ENCODE measurements at places on chromosomes 2 and 18. TPM values are rescaled to one million over a fixed set of nuclear protein-coding genes. Genes with fewer than 3 reads are reported as not detected.
A peak's percentile ranks its signal among the peaks of the same experiment; 100 is the strongest.

DNA sequence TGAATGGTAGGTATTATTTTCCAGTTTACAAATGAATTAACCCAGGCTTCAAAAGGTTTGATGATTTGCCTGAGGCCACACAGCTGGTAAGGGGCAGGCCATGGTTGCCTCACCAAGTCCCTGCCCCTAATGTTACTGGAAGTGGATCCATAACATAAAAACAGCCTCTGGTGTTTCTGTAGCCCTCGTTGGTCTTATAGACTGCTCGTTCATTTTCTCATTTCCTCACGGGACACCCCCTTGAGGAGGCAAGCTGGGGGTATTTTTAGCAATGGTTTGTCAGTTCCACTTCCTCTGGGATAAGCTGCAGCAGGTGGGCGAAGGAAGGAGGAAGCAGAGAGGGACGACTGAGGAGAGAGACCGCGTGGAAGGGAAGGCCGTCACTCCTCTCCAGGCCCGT lies 32.9 kb upstream of the NDUFV2 start:
- no peak for DNase-seq

DNA sequence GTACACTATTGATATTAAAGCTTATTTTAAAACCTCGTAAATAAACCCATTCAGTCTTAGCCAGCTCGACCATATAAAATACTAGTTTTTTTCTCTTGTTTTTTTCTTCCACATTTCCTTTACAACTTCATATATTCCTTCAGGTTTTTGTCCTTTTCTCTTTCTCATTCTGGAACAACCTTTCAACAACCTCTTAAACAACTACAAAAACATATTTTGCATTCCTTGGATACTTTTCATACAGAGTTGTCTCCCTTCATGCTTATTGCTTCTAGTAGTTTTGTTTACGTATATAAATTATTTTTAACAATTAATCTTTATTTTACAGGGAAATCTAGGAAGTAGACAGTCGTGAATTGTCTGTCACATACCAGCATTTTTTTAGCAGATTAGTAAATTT lies 41.2 kb downstream of the COMMD1 start:
- no peak for DNase-seq

- peak; percentile 67 for DNase-seq
These were observed 680.9 kb downstream of the IRS1 start for GRCh38 chr2:226118471-226119429.

Gene SERPINB3
- total RNA-seq, result not detected

Gene DYNAP
- total RNA-seq, result not detected

DNA sequence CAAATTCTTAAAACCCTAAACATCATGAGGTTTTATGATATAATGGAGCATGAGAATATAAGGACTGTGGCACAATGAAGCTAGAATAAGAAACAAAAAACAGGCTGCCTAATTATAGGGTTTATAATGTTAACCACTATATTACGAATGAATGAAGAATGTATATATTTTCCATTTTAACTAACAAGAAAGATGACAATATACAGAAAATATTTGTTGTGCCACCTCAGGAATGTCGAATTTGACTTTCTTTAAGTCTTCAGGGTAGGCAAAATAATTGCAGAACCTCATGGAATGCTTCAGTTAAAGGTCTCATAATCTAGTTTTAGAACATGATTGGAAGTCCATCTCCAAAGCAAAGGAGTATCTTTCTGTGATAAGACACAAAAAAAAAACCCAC lies 282.9 kb upstream of the SLC8A1 start:
- DNase-seq, result no peak

- no peak for DNase-seq
These were observed 168.8 kb downstream of the SEPTIN10 start for GRCh38 chr2:109444916-109445315.

GRCh38 chr2:216695401-216695821 lies at the start of gene IGFBP5:
Gene IGFBP5, minus strand, starts transcription at chr2:216695549. Its CDS starts 774 bp downstream, at chr2:216694775.
- DNase-seq, result peak; percentile 81

GRCh38 chr2:81692566-81692965 lies 1388.0 kb upstream of the LRRTM1 start:
- no peak for DNase-seq

GRCh38 chr2:215851696-215852095 lies 161.7 kb downstream of the MREG start:
- no peak for DNase-seq

Measured in breast epithelium (tissue), 4 donors.